ENCODE measurements at places on chromosomes 4 and X.

- DNase-seq: no peak
Measured at GRCh38 chrX:130592204-130592603, 190.4 kb downstream of the RBMX2 start.

DNA sequence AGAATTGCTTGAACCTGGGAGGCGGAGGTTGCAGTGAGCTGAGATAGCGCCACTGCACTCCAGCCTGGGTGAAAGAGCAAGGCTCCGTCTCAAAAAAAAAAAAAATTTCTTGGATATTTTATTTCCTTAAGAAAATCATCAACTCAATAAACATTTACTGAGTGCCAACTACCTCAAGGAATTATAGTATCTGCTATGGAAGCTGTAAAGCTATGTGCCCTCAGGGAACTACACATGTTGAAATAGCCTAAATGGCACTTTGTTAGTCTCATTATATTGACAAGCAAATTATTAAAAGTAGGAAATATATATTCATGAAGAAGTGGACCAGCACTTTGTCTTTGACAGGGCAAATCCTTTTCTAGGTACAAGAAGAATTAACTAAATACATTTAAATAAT, 40.8 kb downstream of the ELOVL6 start:
- DNase-seq: no peak

GRCh38 chr4:158625544-158625943, 46.1 kb downstream of the C4orf46 start:
- no peak for DNase-seq

DNA sequence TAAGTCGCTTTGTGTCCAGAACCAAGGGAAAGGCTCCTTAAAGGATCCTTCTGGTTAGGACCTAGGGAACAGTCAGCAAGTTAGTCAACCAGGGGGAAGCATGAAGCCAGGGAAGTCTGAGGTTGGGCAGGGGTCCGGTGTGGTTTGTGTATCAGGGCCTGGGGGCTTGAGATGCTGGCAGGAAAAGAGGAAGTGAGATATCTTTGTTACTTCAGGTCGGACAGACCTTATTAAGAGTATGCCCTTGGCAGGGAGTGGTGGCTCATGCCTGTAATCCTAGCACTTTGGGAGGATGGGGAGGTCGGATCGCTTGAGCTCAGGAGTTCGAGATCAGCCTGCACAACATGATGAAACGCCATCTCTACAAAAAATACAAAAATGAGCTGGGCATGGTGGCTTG, 52.3 kb upstream of the TRPC5OS start:
- no peak for DNase-seq

DNA sequence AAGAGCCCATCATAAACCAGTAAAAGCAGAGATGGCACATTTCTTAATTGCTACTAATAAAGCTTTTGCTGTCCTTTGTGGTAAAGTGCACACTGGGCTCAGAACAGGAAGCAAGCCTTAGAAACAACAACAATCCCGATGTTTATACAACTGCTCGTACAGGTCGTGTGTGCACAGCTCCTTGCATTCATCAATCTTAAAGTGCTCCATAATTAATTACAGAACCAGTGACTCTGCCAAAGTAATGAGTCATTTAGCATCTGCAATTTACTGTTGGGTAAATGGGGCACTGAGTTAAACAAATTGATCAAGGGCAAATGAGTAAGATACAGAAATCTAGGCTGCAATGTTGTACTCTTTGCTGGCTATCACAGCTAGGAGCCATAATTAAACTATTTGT, 61.3 kb upstream of the TXK start:
- peak; percentile 39 for DNase-seq

DNA sequence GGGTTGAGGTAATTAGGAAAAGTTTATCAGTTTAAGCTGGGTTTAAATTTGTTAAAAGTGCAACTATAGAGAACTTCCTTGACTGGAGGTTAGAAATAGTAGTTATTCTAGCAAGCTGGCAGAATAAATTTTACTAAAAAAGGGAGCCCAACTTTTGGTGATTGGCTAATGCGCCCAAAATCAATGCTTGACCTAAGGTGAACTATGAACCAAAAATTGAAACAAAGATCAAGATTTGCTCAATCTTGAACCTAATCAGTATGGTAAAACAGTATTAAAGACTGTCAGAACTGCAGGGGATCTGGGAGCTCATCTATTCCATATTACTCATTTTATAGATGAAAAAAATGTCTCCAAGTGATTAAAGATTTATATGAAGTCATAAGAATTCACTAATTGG, 6.1 kb upstream of the SPATA18 start:
- no peak for DNase-seq

DNA sequence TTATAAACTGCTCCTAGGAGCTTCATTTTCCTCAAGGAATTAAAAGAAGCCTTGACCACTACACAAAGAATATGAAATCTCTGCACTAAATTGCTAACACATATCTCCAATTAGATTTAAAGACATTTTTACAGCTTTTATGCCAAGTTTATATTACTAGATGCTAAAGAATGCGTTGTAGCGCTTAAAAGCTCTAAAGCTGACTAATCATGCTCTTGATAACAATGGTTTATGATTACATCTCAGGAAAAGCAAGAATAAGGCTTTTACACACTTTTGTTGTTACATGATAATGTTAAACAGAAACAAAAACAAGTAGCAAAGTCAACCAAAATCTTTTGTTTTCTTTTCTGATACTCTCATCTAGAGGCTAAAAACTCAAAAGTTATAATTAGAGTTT, 44.7 kb downstream of the SLC10A7 start:
- peak; percentile 48 for DNase-seq

DNA sequence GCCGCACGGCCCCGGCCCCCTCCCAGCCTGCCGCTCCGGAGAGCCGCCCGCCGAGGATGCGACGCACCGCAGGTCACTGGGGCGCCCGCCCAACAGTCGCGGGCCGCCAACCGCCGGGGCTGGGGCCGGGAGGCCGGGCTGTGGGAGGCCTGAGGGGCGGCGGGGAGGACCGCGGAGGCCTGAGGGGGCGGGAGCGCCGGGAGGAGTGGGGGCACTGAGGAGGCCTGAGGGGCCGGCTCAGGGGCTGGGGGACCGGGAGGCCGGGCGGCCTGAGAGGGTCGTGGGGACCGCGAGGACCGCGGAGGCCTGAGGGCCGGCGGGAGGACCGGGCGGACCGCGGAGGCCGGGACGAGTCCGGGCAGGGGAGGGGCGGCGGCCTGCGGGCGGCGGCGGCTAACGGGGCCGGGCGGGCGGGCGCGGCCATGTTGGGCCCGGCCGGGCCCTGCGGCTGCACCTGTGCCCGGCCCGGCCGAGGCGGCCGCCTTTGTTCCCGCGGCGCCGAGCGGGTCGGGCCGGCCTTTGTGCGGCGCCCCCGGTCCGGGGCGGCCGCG, 353 bp downstream of the NSD2 start:
- DNase-seq: no peak

DNA sequence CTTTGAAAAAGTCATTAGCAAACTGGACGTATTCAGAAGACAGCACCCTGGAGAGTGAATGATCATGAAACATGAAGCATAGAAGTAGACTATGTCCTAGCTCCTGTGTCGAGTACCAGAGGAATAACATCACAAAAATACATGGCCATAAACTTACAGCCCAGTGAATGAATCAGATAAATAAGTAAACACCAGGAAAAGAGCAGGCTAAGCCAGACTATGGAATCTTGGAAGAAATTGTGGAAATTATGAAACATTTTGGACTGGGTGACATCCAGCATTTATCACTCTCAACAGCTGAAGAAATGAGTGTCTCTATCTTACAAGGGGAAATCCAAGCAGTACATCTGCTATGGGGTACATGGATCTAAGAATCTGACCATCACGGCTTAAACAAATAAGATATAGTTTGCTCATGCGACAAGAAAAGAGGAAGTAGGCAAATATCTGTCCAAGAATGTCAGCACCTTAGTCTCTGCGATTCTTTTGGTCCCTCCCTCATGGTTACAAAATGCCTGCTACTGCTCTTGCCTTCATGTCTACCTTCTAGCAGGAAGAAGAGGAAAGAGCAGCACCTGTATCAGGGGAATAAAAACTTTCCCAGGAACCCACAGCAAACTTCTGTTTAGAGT, 481.5 kb downstream of the BCOR start:
- no peak for DNase-seq

DNA sequence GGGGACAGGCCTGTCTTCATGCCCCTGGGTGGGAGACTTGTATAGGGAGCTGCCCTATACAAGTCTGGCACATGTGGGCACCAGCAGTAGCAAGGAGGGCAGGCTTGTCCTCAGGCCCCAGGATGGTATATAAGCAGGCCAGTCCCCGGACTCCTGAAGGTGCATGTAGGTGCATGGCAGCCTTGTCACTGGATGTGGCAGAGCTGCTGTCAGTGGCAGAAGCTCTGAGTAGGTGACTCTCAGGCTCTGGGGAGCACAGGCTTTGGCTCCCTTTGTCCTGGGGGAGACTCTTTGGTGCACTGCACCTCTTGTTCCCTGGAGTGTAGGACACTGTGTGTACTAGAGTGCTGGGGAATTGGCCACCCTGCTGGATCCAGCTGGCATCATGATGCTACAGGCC, 376.7 kb upstream of the DIPK2B start:
- no peak for DNase-seq

DNA sequence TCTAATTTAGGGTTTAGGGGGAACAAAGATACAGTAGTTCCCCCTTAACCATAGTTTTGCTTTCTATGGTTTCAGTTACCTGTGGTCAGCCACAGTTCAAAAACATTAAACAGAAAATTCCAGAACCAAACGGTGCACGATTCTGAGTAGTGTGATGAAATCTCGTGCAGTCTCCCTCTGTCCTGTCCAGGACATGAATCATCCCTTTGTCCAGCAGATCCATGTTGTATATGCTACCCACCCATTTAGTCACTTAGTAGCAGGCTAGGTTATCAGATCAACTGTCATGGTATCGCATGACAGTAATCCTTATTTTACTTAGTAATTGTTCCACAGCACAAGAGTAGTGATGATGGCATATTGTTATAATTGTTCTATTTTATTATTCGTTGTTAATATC, 556.1 kb downstream of the IL1RAPL1 start:
- DNase-seq: peak; percentile 42

DNA sequence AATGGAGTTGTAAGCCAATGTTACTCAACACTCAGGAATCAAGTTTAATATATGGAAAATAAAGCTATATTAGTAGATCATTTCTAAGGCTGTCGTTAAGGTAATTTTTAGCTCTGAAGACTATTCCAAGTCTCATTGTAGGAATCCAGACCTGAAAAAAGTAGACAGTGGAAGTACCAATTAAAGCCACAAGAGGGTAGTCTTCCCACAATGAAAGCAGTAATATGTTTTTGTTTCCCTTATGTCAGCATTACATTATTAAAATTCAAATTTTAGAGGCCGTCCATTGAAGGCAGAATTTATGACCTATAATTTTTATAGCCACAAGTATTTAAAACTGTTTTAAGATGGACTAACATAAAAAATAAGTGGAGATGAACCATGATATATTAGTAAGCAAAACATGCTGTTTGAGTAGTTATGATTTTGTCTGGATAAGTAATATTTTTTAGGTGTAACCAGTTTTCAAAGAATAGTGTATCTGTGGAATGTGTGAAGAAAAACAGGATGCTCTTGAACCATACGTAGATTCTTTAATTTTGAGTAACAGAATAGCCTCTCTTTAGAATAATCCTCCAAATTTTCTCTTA, 372.6 kb upstream of the TECRL start:
- DNase-seq: peak; percentile 26

- no peak for DNase-seq
Measured at GRCh38 chr4:15552557-15553362, 83.1 kb downstream of the CC2D2A start.

- no peak for DNase-seq
Measured at GRCh38 chr4:94843216-94843615, 85.5 kb downstream of the BMPR1B start.

GRCh38 chrX:24144528-24144927, 5.0 kb upstream of the ZFX start:
- DNase-seq: no peak

DNA sequence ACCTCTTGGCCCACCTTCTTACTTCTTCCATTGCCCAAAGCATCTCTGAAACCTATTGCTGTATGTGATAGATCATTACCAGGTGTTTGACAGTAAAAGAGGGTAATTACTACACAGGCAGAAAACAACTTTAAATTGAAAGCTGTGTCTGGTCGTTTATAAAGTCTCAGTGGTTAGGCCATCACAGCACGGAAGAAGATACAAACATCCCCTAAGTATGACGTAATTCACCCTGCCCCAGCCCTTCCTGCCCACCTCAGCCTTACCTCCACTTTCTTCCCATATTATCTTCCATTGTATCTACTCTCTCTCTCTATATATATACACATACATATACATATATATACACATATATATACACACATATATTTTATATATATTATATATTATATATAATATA, 805.8 kb upstream of the PABPC4L start:
- no peak for DNase-seq

DNA sequence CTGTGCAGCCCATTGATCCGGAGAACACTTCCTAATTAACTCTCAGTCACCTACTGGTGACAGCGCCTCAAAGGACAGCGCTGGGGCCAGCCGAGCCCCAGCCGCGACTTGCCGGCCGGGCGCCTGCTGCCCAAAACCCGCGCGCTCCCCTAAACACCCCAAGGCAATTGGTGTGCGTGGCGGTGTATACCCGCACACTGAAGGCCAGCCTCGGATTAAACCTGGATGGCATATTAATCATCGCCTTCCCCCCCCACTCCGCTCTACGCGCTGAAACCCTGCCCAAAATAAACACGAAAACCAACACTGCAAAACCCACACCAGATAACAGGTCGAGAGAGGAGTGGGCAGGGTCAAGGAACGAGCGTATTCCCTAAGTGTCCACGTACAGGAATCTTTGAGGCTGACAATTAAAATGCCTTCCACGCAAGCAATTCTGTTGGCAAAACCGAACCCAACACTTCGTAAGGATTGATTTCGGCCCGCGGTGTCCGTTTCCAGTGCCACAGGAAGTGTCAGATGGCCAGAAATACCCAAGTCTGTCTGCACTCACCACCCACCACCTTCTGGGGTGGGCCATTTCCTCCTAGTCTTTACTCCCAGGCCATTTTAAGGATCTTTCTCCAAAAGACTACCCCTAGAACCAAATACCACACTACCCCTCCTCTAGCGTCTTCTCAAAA, 2.7 kb downstream of the BCOR start:
- DNase-seq: no peak

- DNase-seq: peak; percentile 30
Measured at GRCh38 chrX:148728901-148729300, 228.5 kb downstream of the AFF2 start.

DNA sequence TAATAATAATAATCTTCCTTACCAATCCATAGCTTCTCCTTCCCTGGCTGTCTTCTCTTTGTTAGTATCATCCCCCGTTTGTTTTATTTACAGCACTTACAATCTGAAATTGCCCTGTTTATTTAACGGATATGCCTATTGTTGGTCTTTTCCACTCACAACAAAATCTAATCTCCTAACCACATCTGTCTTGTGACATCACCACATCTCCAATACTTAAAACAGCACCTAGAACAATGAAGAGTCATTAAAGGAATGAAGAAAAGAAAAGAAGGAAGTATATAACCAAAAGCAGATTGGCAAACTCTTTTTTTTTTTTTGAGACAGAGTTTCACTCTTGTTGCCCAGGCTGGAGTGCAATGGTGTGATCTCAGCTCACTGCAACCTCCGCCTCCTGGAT, 38.7 kb upstream of the JADE1 start:
- peak; percentile 46 for DNase-seq

GRCh38 chr4:56512166-56512565, 6.6 kb downstream of the ARL9 start:
- DNase-seq: peak; percentile 24

- DNase-seq: peak; percentile 0
Measured at GRCh38 chrX:36087366-36087765, 167.8 kb downstream of the CFAP47 start.
